Myocyte (in vitro differentiated cells): ENCODE measurements at places on chromosomes 2 and 18.
A peak's percentile ranks its signal among the peaks of the same experiment; 100 is the strongest.

- DNase-seq: peak; percentile 88
These were observed 87.0 kb downstream of the ALPK2 start for GRCh38 chr18:58541789-58542425.

DNA sequence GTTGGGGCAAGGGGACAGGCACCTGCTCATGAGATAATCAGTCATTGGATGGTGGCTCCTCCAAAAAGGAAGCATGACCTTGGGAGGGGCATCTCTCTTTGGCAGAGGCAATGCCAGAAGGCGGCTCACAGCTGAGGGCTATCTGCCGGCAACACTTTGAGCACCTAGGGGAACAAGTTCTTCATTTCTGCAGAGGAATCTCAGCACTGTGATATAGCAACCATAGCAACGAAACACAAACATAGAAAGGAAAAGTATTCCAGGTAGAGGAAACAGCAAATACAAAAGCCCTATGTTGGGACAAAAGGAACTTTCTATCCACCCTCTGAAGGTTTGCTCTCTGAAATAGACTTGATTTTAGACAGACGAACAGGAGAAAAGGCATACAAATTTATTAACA is 89.1 kb upstream of the NEDD4L start:
- no peak for DNase-seq

DNA sequence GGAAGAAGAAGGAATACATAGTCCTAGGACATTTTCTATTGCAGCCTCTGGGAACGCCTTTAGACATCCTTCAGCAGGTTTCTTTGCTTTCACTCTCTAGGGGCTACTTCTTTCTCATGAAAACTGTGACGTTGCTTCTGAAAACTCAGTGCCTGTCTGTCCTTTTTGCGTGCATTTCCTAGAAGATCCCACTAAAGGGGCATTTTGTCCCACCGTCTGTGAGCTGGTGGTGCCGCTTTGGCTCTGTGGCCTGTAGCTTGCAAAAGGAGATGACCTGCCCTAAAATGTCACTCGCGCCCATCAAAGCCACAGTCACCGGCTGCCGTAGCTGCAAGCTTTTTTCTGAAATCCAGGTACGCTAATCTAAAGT is 579 bp downstream of the STAT4 start:
- DNase-seq: no peak

- no peak for DNase-seq
These were observed 293.0 kb downstream of the RDH14 start for GRCh38 chr2:18267501-18267900.

- DNase-seq: no peak
These were observed 2.0 kb downstream of the XRCC5 start for GRCh38 chr2:216111122-216111521.

DNA sequence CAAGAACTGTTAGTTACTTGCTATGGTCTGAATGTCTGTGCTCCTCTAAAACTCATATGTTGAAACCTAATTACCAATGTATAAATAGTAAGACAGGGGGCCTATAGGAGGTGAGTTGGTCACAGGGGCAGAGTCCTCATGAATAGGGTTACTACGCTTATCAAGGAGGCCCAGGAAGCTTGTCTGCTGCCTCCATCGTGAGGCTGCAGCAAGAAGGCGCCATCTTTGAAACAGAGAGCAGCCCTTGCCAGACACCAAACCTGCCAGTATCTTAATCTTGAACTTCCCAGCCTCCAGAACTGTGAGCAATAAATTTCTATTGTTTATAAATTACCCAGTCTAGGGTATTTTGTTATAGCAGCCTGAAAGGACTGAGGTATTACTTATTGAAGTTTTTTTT is 79.1 kb downstream of the TGIF1 start:
- no peak for DNase-seq

GRCh38 chr2:188378371-188378950 is 86.8 kb downstream of the GULP1 start:
- peak; percentile 40 for DNase-seq

GRCh38 chr18:8586941-8587340 is 22.3 kb upstream of the RAB12 start:
- DNase-seq: no peak

- peak; percentile 85 for DNase-seq
These were observed at the start of gene TUBB6 for GRCh38 chr18:12307701-12308385. Gene TUBB6 (plus strand): TSS chr18:12308241. CDS start chr18:12308293, 52 bp downstream.

DNA sequence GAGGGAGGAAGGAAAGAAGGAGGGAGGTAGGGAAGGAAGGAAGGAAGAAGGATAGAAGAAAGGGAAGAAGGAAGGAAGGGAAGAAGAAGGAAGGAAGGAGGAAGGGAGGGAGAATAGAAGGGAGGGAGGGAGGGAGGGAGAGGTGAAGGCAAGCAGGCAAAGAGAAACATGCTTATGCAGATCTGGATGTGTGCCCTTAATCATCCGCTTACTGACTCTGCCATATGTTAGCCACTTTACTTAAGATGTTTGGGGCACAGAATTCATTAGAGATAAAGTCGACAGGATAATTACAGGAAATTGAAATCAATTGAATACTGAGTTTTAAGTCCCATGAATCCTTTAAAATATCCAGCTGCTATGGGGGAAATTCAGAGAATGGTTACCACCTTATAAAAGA is 334.2 kb downstream of the GRB14 start:
- no peak for DNase-seq

GRCh38 chr2:109326306-109326705 is 197.3 kb downstream of the SH3RF3 start:
- no peak for DNase-seq

- no peak for DNase-seq
These were observed 17.4 kb downstream of the ZNF24 start for GRCh38 chr18:35326695-35327387.

DNA sequence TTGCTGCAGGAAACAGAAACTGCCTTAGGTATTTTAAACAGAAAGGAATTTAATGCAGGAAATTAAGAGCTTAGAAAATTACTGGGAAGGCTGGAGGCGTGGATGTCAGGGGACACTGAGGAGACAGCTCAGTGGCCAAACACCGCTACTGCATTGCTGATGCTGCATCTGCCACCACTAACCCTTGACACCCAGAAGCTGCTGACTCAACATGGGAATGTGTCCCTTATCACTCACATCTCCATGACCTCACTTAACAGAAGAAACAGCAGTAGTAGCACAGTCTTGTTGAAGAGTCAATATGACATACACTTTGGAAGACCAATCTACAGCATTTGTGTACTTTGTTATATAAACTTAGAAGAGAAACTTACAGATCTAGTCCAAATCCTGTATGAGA is 906.1 kb downstream of the SLC4A3 start:
- peak; percentile 52 for DNase-seq

GRCh38 chr18:76144844-76145243 is 350.2 kb downstream of the ZNF516 start:
- DNase-seq: no peak

DNA sequence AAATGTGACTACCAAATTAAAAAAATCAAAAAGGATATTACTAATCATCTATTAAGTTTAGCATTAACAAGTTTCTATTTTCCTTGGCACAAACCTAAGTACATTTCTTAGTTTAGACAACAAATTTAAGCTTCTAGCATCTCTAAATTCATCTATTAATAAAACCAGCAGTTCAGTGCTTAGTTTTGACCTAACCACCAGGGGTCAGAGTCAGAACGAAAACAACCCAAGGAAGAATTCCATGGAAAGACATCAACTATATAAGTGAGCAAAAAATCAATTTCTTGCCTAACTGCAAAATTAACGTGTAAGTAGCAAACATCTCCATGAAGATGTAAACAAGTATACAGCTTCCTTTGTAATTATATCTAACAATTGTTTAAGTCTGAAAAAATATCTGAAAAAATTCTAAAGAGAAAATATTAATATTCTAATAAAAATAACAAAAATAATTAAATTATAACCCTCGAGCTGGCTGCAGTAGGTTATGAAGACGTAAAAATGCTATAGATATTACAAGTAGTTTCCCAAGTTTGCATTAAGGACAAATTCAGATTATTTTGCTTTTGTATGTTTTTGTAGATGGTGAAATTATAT is 83.7 kb downstream of the CERKL start:
- peak; percentile 49 for DNase-seq

DNA sequence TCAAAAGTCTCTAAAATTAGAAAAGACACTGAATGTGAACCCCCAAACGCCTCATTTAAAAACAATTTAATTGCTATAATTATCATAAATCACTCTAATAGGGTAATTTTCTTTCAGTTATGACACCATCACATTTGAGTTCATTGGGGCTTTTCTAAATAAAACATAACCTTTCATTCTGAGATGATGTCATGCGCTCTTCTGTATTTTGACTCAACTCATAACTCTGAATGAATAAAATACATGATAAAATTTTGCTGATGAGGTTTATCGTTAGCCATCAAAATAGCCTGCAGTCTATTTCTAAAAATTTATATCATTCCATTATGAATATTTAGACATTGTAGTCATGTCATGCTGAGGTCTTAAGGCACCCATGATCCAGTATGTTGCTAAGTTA is 1099.7 kb downstream of the SUCLG1 start:
- no peak for DNase-seq

DNA sequence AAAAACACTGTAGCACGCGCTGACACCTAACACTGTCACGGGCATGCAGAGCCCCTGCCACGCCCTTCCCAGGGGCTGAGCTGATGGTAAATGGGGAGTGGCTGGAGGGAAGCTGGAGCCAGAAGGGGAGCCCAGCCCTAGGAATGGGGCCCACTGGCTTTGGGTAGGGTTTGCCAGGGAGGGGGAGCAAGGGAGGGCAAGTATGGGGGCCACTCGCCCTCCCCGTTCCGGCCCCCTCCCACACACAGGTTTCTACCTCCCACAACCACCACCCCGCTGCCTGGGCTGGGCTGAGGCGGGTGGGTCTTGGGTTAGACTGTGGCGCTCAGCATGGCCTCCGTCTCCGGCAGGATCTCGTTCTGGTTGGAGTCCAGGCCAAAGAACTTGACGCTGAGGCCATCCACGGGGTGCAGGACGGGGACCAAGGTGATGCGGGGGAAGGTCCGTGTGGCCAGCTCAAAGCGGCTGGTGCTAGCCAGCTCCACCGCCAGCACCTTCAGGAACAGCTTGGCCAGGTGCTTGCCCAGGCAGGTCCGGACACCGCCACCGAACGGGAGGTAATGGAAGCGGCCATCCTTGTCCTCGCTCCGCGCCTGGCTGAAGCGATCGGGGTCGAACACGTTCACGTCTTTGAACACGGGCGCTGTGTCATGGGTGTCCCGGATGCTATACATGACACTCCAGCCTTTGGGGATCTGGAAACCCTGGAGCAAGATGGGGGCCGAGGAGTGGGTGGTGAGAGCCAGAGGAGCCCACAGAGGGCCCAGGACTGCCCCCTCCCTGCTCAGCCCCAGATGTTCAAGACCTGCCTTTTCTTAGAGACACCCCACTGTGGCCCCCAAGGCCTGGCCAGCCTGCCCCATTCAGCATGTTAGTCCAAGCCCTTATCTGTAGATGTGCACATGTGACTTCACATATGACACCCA is 15.5 kb downstream of the CYP26B1 start:
- DNase-seq: no peak

DNA sequence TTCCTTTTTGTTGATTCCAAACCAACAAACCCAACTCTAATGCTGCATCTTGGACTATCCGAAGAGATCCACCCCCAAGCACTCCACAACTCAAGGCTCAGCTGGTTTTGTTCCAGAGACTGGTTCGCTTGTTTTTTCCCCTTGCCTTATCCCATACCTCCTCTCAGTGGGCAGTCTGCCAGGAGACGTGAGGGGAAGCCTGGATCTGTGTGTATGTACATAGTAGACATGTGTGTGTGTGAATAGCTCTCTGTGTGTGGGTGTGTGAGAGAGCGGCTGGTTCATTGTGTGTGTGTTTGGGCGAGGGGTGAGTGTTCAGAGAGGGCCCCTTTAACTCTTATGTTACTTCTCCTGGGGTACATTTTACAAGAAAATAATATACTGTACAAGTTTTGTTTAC is 94.4 kb downstream of the NRP2 start:
- no peak for DNase-seq

- DNase-seq: no peak
These were observed 58.1 kb downstream of the VIT start for GRCh38 chr2:36754578-36754977.

GRCh38 chr2:236972491-236973342 is 113.0 kb upstream of the COPS8 start:
- peak; percentile 49 for DNase-seq

DNA sequence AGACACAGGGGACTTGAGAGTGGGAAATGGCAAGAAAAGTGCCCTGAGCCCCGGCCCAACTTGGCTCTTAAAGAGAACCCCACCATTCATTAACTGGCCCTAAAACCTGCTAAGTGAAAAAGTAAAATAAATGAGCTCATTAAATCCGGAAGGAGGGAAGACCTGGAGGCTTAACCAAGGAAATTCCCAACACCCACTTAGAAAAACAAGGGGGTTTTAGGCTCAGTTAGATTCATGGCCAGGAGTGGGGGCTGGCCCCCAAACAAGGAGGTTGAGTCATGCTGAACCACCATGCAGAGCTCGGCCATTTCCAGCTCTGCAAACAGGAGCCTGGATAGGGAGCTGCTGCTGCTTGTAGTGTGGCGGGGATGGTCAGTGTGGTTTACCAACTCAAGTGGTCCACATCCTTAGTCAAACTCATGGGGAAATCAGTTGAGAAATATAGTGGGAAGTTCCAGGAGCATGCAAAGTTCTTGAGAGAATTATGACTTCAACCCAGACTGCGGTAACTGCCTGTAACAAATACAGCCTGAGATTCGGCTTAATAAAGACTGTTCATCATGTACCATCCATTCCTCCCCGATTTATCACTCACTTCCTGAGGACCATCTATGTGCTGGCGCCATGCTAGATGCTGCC is 39.7 kb upstream of the MRPL19 start:
- DNase-seq: peak; percentile 52

GRCh38 chr18:29377346-29377745 is 1200.4 kb upstream of the CDH2 start:
- peak; percentile 52 for DNase-seq

DNA sequence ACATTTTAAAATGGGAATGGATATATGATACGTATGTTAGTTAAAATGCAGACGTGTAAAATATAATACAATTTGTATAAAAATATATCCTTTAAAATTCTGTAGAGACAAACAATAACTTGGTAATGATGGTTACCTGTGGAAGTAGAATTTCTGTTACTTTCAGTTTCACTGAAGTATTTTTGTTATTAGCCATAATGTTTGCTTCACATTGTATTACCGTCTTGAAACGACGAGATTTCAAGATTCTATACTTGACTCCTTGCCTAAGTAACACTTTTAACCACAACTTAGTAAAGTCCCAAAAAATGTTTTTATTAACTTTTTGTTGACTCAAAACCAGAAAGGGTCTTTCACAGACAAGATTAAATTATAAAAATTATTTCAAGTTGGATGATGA is 488.3 kb upstream of the VRK2 start:
- DNase-seq: no peak

DNA sequence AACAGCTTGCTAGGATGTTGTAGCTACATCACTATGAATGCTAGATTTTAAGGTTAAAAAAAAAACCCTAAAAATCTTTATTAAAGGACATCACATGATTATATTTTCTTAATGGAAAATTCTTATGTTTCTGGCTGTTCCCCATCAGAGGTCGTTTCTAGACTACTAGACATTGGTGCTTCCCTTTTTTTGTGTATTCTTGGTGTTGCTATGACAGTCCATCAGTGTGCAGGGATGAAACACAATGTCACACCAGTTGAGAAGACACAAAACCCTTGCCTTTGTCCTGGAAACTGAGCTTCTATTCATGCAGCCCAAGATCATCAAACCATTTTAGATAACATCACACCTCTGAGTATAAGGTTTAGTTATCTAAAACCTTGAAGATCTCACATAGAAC is 19.9 kb upstream of the TMEM131 start:
- no peak for DNase-seq
